T-helper 17 cell (primary cell): ENCODE measurements at places on chromosomes 4 and X. TPM values are rescaled to one million over a fixed set of nuclear protein-coding genes. Genes with fewer than 3 reads are reported as not detected.

DNA sequence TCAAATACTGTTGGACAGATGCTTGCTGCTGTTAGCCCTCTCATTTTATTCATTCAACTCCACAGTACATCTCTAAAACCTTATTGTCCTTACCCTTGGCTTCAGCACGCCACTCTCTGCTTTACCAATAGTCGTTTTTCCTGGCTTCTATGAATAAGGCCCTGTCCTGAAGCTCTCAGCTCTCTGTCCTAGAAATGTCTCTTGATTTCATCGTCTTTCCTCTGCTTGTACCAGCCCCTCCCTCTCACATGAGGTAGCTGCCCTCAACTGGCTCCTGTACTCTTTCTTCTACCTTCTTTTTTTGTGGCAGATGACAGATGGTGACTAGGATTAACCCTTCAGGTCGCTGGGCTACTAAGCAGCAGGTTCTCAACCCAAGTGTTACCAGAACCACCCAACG lies 11.4 kb downstream of the ADGRA3 start:
- no peaks in the 10 kb centered on the region for H3K36me3 ChIP-seq
- DNase-seq, result no peak
- H3K4me1 ChIP-seq, result no peaks in the 10 kb centered on the region
- H3K27me3 ChIP-seq, result no peaks in the 10 kb centered on the region

SMIM43 gene
- total RNA-seq, result not detected

DNA sequence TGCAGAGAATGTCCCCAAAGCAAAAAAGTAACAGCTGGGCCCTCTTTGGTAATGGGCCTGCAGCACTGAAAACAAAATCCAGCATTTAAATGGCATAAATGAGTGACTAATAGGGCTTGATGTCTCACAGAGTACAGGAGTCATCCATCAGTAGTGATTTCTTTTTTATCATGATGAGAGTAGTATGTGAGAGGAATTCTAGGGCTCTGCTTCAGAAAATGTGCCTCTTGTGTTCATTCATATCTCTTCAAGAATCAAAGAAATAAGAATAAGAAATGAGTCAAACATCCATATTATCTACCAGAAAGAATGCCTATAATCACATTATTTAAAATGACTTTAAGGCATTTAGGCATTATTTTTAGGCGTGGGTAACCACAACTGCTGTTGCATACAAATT lies 792.9 kb upstream of the HTR2C start:
- no peak overlapping the region for H3K27ac ChIP-seq
- no peaks in the 10 kb centered on the region for H3K27me3 ChIP-seq
- H3K36me3 ChIP-seq, result no peaks in the 10 kb centered on the region
- no peak overlapping the region for H3K4me3 ChIP-seq
- no peaks in the 10 kb centered on the region for H3K4me1 ChIP-seq

YY2 gene
- 0.68 TPM for total RNA-seq

DNA sequence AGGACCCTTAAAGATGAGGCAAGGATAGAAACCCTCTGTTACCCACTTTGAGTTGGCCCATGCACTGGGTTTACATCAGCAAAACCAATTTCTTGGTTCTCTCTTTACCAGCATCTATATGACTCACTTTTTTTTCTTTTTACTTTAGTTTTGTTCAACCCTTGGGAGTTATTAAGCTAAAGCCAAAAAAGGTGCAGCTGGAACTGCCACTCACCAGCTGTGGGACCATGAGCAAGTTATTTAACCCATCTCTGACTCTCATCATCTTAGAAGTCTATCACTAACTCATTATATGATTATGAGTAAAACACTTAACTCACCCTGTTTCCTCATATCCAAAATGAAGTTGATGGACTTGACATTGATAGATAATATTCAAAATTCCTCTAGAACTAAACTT lies 53.4 kb downstream of the GABRB1 start:
- peaks cover 23% of the 10 kb centered on the region for H3K27me3 ChIP-seq
- no peak overlapping the region for H3K4me3 ChIP-seq
- H3K36me3 ChIP-seq, result no peaks in the 10 kb centered on the region
- no peaks in the 10 kb centered on the region for H3K4me1 ChIP-seq
- DNase-seq, result no peak
- no peak overlapping the region for H3K27ac ChIP-seq

ERCC6L gene
- not detected for total RNA-seq

PJA1 gene
- 18.7 TPM for total RNA-seq

- peaks cover 6% of the 10 kb centered on the region for H3K36me3 ChIP-seq
- no peak for DNase-seq
- H3K4me3 ChIP-seq, result no peak overlapping the region
- peaks cover 3% of the 10 kb centered on the region for H3K4me1 ChIP-seq
- no peaks in the 10 kb centered on the region for H3K27me3 ChIP-seq
Measured at GRCh38 chr4:119271361-119272085, 50.4 kb downstream of the FABP2 start.

GRCh38 chrX:49172280-49172780 lies 632 bp downstream of the PLP2 start:
- H3K27me3 ChIP-seq, result no peaks in the 10 kb centered on the region
- H3K27ac ChIP-seq, result peak overlapping the region; percentile 71
- H3K4me3 ChIP-seq, result peak overlapping the region; percentile 90
- peaks cover 16% of the 10 kb centered on the region for H3K4me1 ChIP-seq

DNA sequence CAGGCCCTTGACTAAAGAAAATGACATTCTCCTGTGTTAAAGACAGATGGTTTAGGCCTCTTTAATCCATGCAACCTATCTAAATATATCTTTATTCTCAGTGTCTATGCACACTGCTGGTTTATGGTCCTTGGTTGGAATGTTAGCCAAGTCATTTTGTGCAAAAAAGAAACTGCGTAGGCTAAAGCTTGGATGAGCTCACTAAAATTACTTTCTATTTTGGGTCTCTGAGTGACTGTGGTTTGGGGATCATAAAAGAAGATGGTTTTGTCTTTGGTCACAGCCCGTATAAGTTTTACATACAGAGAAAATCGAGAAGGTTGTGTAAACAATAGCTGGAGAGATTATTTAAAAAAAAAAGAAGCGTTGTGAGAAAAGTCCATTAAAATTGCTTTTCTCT lies 443.6 kb downstream of the UBE2NL start:
- no peaks in the 10 kb centered on the region for H3K27me3 ChIP-seq
- H3K27ac ChIP-seq, result no peak overlapping the region
- no peaks in the 10 kb centered on the region for H3K36me3 ChIP-seq

GRCh38 chr4:128862608-128863311 lies 53.3 kb downstream of the JADE1 start:
- H3K4me1 ChIP-seq, result peaks cover 38% of the 10 kb centered on the region
- H3K36me3 ChIP-seq, result peaks cover 19% of the 10 kb centered on the region
- peak overlapping the region; percentile 88 for H3K27ac ChIP-seq
- no peaks in the 10 kb centered on the region for H3K27me3 ChIP-seq
- peak overlapping the region; percentile 28 for H3K4me3 ChIP-seq

- H3K4me3 ChIP-seq, result no peak overlapping the region
- peaks cover 9% of the 10 kb centered on the region for H3K27me3 ChIP-seq
- H3K27ac ChIP-seq, result no peak overlapping the region
- DNase-seq, result no peak
Measured at GRCh38 chr4:84412062-84412461, 87.0 kb downstream of the NKX6-1 start.

SOWAHB gene
- not detected for total RNA-seq

- no peak for DNase-seq
- H3K27me3 ChIP-seq, result peaks cover 20% of the 10 kb centered on the region
- H3K27ac ChIP-seq, result no peak overlapping the region
Measured at GRCh38 chrX:155873188-155873587, 8.0 kb upstream of the VAMP7 start.

DNA sequence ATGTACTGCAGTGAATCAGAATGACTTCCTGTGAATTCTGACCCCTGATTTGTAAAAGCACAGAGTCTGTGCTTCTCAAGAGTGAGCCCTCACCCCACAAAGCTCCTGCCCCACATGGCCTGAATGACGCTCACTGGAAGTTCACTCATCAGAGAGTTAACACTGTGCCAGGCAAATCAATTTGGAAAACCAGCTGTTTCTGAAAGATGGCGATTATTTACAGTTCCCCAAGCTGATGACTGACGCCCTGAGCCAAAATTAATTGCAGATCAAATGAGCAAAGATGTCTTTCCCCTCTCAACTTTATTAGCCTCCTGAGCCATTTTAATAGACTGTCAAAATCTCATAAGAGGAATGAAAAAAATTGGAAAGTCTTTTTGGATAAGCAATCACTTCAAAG lies 118.0 kb downstream of the SLC2A9 start:
- H3K27me3 ChIP-seq, result peaks cover 35% of the 10 kb centered on the region
- DNase-seq, result no peak

GRCh38 chrX:52585892-52586291 lies 68.8 kb downstream of the SSX7 start:
- no peaks in the 10 kb centered on the region for H3K4me1 ChIP-seq
- no peak overlapping the region for H3K4me3 ChIP-seq
- DNase-seq, result no peak
- no peaks in the 10 kb centered on the region for H3K36me3 ChIP-seq
- H3K27me3 ChIP-seq, result no peaks in the 10 kb centered on the region

DNA sequence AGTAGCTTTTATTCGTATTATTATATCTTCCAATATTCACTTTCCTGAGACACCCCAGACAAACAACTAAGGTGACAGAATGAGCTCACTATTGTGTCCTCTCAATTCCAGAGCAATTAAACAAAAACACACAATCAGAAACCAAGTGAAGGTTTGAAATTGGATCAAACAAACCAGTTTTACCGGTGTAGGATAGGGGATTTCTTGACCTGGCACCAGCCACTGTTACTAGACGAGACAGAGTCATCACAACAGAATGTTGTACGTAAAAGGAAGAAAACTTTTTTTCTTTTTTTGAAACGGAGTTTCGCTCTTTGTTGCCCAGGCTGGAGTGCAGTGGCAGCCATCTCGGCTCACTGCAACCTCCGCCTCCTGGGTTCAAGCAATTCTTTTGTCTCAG lies 43.7 kb downstream of the LDOC1 start:
- no peak for DNase-seq
- H3K4me3 ChIP-seq, result no peak overlapping the region
- no peaks in the 10 kb centered on the region for H3K36me3 ChIP-seq
- H3K27ac ChIP-seq, result no peak overlapping the region
- H3K4me1 ChIP-seq, result no peaks in the 10 kb centered on the region
- no peaks in the 10 kb centered on the region for H3K27me3 ChIP-seq

DNA sequence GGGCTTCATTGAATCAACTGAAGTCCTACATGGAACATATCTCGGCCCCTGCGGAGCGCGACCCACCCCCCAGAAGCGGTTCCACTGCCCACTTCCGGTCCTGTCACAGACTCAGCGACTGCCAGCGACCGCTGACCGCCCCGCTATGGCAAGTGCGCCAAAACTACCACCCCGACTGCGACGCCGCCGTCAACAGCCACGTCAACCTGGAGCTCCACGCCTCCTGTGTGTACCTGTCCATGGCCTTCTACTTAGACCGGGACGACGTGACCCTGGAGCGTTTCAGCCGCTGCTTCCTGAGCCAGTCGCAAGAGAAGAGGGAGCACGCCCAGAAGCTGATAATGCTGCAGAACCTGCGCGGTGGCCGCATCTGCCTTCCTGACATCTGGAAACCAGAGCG lies 14.8 kb upstream of the FAM47A start:
- H3K36me3 ChIP-seq, result no peaks in the 10 kb centered on the region
- H3K4me3 ChIP-seq, result no peak overlapping the region
- no peak overlapping the region for H3K27ac ChIP-seq
- H3K27me3 ChIP-seq, result no peaks in the 10 kb centered on the region
- H3K4me1 ChIP-seq, result no peaks in the 10 kb centered on the region

DNA sequence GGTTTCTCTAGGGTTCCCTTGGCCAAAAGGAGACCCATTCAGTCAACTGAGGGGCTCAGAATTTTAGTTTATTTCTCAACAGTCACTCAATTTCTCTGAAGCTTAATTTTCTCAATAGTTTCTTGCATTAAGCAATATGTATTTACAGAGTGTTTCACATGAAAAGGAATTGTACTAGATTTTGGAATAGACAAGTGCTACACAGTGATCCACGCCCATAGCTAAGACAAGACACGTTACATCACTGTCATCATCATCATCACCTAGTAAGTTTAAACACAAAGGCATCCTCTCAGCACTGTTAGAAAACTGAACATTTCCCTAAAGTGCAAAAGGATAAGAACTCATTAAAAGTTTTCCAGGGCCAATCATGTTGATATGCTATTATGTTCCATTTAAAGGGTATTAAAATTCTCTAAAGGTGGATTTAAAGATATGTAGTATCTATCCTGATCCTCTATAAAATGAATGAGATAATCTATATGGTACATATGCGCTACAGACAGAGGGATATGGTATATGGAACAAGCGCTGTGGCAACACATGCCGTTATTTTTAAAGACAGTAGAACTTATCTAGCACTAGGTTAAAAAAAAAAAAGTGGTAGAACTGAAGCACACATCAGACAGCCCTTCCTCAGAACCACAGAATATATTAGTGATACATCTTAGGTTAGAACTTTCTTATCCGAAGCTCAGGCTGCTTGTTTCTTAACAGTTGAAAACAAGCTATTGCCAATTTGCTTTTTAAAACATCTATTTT lies 12.1 kb downstream of the PPA2 start:
- no peaks in the 10 kb centered on the region for H3K27me3 ChIP-seq
- no peak overlapping the region for H3K4me3 ChIP-seq
- peaks cover 21% of the 10 kb centered on the region for H3K4me1 ChIP-seq
- no peak for DNase-seq
- peaks cover 4% of the 10 kb centered on the region for H3K36me3 ChIP-seq
